NCI-H526 (cell line): ENCODE measurements at places on chromosomes 2 and 18.

GRCh38 chr18:57839942-57840381 is 36.8 kb upstream of the ATP8B1 start:
- DNase-seq: no peak

DNA sequence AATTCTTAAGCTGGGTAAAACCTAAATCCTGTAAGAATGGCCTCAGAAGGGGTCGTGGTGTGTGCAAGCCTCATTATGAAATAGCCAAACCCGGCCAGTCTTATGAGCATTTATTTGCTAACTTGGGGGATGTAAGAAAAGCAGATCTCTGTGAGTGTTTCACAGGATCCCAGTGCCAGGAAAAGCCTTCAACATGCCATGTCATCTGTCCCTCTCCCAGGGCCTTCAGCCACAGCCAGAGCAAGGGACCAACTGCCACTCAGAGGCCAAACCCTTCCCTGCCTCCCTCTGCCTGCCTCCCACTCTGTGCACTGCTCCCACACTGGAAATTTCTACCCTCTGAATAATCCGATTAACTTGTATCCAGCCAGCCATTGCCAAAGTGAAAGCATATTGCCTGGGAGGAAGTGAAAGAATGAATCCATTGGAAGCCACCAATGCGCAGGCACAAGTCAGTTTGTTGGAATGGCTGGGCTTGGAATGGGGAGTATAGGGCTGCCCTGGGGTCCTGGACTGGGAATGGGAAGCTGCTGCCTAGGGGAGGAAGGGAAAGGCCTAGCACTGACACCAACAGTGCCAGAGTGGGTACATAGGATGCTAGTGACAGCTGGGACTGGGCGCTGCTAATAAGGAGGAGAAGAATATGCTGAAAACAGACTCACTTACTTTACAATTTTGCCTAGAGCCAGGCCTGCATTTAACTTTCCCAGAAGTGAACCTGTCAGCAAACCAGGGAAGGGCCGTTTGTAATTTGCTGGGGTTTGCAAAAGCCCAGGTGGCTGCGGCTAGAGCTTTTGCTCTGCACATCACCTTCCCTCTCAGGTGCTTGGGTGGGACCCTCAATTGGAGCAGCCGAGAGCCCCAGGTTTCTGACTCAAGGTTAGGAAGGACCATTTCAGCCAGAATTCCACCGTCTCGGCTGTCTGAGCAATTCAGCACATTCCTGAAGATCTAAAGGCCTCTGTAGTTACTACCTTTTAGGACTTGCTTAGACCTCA is 146.6 kb upstream of the NCK2 start:
- DNase-seq: peak; percentile 21

DNA sequence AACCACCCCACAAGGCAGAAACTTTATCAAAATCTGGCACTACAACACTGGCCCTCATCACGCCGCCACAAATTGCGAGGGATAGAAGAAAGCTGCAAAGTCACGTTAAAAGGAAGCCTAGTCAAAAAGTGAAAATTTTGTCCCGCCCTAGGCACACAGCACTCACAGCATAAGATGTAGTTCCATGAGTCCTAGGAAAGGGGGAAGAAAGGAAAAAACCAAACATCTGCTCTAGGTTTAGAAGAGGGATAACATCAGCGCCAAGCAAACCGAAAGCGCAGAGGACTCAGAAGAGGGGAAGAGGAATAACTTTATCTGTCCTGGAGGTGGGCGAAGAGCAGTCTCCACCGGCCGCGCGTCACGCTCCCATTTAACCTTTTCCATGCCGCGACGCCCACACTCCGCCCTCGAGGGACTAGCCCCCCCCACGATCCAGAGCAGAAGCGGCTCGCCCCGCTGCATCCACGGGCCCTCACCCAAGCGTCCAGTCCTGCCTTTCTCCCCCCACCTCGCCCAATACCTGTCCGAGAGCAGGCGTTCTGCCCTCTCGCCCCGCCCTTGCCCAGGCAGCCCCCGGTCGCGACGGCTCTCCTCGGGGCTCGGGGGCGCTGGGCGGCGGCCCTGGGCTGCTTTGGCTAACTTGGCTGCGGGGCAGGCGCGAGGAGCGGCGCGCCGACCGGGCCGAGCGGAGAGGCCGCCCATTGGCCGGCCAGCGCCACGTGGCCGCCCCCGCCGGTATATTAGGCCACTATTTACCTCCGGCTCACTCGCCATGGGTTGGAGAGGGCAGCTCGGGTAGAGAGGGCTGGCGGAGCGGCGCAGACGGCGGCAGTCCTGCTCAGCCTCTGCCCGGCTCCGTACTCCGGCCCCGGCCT is at the start of gene HOXD1:
HOXD1 (plus strand) TSS at position 770 of the 875 bp plus-strand sequence. CDS start 134 bp downstream, outside the sequence.
- peak; percentile 62 for DNase-seq

DNA sequence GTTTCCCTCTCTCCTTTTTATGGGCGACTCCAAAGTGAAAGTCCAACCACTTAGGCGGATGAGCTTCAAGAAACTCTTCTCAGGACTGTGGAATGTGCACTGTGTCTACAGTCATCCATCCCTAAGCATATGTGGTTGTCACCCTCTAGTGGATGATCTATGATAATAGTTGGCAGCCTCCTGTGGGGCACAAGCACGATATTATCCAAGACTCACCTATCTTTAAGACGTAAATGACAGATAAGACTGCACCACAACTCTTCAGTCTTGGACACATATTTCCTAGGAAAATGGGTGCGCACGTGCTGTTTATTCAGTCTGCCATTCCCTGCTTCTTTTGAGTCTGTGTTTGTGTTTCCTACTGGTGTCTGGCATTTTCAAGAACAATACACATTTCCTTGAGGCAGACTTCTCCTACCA is 145.5 kb upstream of the CTAGE1 start:
- DNase-seq: peak; percentile 72

DNA sequence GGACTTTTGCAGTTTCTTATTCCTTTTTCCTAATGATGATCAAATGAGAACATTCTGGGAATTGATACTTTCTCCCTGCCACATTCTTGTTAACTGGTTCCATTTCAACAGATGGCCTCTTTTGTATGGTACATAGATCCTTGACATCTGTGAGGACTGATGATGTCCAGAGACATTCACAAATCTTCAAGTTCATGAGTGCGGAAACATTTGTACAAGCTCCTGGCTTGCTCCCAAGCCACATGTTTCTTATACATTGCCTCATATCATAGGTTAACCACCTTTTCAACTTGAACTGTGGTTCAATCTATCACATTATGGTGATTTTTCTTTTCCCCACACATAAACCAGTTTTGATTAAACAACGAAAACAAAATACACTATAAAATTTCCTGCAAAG is 267.3 kb downstream of the CLIP4 start:
- no peak for DNase-seq
